Epithelial cell of prostate (primary cell): ENCODE measurements at places on chromosomes 6 and 20.

- no peak for DNase-seq
Measured at GRCh38 chr6:17225767-17226630, 55.2 kb upstream of the RBM24 start.

- no peak for DNase-seq
Measured at GRCh38 chr6:140032189-140032588, 657.7 kb upstream of the CITED2 start.

- DNase-seq = no peak
Measured at GRCh38 chr6:47681201-47681990, 17.0 kb upstream of the ADGRF4 start.

DNA sequence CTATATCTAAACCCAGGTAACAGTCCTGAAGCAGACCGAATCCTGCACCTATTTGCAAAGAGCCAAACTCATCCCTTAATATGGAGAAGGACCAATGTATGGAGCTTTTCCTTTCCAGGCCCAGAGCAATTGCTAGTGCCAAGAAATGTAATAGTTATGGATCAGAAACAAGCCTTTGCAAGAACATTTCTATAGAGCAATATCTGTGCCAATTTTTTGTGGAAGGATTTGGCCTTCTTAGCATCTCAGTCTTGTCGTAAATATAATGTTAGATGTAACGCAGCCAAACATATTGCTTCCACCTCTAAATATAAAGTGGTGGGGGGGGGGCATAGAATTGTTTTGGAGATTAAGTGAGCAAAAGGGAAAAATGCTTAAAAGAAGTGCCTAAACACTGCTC lies 2.7 kb downstream of the KIAA0408 start:
- DNase-seq = no peak

- DNase-seq = no peak
Measured at GRCh38 chr6:3948866-3949265, 99.7 kb downstream of the FAM50B start.

DNA sequence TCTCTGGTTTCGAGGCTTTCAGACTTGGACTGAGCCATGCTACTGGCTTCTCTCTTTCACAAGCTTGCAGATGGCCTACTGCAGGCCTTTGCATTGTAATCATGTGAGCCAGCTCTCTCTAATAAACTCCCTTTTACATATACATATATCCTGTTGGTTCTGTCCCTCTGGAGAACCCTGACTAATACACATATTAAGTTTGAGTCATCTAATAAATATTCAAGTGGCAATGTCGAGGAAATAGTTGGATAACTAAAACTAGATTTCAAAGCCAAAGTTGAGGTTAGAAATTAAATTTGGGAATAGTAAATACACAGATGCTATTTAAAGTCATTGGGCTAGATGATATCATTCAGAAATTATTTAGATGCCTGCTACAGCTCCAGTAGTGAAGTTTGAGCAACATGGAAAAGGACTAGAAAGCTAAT lies 1343.4 kb downstream of the GRIK2 start:
- DNase-seq = no peak
